Astrocyte of the spinal cord (primary cell): ENCODE measurements at places on chromosomes 2 and 18.

DNA sequence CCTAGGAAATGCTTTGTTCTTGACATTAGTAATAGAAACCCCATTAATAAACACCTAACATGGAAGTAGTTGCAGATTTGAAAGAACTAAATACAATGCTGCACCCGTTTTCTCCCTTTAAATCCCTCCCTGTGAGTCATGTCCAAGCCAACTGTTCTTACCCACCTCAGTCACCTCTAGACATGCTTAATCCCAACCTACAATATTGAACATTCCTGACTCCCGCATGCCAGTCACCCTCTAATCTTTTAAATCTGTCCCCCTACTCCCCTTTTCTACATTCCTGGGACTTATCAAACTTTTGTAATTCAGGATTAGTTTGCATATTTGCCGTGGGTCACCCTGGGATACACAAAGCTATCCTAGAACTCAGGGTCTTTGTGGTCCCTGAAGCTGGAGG, 374.6 kb downstream of the IRS1 start:
- no peak for DNase-seq

DNA sequence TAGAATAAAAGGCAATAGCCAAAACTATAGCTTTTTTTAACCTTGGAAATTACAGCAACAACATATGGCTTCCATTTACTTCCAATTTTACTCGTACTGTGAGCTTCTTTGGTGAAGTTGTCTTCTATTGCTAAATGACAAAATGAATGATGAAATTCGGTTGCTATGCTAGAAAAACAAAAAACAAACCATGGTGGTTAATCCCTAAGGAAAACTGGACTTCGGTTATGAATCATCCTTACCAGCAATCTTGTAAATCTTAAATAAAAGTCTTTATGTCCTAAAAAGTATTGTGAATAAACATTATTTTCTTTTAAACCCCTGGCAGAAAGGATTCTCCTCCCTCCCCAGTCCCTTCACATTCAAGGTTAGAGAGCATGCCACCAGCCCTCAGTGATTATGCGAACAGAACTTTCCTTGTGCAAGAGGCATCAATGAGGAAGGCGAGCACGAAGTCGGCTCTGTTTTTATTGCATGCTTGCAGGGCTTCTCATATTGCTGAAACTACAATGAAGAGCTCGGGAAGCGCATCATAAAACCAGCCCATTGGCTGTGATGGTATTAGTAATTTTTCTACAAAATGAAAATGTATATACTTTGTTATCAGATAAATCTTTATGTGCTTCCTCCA, 62.9 kb downstream of the ZNF521 start:
- peak; percentile 95 for DNase-seq

- no peak for DNase-seq
Observed at GRCh38 chr2:201936817-201937216, 96.8 kb upstream of the FZD7 start.

DNA sequence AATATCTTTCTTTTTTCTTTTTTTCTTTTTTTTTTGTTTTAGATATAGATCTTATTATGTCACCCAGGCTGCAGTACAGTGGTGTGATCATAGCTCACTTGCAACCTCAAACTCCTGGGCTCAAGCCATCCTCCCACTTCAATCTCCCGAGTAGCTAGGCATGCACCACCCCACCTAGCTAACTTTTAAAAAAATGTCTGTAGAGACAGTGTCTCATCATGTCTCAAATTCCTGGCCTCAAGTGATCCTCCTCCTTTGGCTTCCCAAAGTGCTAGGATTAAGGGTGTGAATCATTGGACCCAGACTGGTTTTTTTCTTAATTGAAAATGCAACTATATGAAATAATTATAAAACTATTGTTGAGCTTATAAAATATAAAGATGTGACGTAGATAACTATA, 9.8 kb upstream of the ZCCHC2 start:
- no peak for DNase-seq

DNA sequence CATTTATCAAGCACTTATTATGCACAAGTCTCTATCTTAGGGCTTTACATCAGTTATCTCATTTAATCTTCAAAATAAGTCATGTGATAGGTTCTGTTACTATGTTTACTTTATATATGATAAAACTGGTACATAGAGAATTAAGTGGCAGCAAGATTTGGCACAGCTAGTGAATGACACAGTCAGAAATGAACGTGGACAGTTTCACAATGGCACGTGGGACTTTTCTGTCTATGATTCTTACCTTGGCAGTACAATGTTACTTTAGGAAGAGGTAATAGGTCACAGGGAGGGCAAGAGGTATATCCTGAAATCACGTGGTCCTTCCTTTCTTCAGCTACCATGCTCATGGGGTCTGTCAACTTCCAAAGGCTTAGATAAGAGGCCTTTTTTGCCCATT, 53.4 kb downstream of the SLC4A10 start:
- no peak for DNase-seq

GRCh38 chr2:147628971-147629421, 215.8 kb upstream of the ACVR2A start:
- DNase-seq: no peak

DNA sequence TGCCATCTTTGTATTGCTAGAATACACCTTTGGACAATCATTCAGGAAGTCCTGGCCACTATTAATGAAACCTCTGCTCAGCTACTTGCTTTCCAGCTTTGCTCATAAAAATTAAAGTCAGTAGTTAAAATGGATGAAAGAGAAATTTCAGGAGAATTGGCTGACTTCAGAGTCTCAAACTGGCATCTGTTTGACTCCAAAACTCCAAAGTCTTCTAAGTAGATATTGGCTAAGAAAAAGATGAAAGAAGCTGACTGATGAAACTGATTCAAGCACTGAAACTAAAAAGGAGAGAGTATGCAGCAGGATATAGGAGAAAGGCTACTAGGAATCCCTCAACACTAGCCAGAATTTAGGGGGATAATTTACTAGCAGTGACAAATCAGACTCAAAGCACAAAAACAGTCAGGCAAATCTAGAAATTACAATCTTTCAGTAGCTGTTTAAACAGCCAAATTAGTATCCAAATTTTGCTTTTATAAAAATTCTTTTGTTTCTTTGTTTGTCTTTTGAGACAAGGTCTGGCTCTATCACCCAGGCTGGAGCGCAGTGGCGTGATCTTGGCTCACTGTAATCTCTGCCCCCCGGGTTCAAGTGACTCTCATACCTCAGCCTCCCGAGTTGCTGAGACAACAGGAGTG, 52.1 kb upstream of the DTNA start:
- no peak for DNase-seq

- peak; percentile 95 for DNase-seq
Observed at GRCh38 chr18:58362027-58362575, 266.8 kb downstream of the ALPK2 start.

DNA sequence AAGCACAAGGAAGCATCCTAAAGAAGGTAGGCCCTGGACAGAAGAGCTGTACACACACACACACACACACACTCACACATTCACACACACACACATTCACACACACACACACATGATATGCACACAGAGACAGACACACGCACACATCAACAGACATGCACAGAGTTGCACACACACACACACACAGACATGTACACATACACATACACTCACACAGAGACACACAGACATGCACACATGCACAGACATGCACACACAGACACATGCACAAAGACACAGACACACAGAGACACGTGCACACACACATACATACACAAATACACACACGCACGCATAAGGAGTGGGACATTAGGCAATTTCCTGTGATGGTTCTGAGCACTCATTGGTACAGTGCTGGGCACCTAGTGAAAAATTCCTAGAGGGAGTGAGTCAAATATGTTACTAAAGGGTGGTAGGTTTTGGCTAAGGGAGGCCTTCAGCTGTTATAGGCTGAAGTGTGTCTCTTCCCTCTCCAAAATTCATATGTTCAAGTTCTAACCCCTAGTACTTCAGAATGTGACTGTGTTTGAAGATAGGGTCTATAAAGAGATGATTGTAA, 26.4 kb downstream of the THNSL2 start:
- no peak for DNase-seq

- DNase-seq: no peak
Observed at GRCh38 chr18:58640891-58641610, 12.2 kb upstream of the ALPK2 start.

DNA sequence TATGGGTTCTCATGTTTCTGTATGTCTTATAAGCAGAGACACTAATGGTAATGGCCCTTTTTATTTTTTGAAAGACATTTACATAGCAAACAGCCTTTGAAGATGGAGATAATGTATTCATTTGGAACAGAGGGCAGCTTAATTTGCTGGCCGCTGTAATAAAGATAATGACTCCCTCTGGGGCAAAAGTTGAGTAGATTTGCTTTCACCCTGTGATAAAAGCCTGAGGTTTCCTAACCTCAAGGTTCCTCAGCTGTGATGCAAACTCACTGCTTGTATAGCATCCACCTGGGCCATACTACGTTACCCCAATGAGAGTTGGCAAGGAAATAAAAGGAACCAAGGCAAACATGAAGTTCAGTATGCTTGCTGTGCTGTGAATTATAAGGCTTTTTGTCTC, 54.8 kb downstream of the TEX51 start:
- no peak for DNase-seq

DNA sequence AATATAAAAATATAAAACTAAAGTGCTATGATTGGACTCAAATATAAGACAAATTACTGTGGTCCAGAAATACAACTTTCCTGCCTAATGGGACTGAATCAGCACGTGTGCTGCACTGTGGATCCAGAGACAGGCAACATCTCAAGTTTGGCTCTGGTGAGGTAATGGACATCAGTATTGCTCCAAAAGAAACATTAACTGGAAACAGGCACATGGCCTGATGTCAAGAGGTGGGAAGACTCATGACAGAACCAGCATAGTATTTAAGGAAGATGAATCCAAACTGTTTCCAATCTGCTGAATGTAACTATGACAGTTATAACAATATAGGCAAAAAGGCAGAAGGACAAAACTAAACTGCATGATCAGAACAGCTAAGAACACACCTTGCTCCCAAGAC, 354.6 kb downstream of the FSIP2 start:
- DNase-seq: no peak

DNA sequence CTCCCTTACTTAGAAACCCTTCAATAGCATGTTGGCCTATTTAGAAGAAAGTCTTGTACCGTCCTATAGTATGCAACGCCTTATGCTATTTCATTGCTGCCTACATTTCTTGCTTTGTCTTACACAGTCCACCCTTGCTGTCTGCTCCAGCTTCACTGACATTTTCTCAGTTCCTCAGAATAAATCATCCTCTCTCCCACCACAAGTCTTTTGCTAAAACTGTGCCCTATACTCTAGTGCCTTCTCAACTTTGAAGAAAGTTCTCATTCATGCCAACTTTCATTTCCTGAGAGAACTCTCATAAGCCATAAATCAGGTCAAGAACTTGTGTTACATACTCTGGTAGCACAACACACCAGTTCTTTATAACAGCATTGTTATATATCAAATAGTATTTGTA, 54.3 kb upstream of the COL3A1 start:
- DNase-seq: no peak

DNA sequence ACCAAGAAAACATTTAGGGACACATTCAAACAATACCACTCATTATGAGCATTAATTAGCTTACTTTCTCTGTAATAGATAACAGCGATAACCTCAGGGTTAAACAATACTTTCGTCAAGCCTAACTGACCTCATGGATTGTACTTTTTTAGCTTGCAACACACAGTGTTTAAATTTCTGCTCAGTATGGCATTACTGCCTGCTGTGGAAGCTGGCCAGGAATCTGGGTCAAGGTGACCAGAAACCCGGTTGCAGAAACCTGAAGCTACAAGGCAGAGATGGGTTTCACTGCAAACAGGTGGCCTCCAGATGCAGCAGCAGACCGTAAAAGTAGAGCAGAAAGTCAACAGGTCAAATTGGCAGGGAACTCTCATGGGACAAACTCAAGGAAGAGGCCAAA, 123.8 kb upstream of the FHL2 start:
- DNase-seq: no peak

DNA sequence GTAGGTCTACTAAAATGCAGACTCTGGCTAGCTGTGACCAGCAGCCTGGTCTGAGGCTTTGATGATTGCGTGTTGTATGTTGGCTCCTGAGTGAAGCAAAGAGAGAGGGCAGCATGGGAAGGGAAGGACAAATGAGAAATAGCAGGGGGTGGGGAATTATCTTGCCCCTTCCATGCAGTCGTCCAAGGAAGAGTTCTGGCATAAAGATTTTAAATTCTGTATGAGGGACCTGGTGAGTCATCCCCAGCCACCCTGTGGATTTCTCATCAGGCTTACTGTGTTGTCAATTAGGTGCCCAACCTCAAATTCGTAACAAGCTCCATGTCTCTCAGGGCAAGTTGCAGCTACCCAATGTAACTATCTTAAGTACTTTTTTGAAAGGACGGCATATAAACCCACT, 72.1 kb upstream of the NOSTRIN start:
- peak; percentile 19 for DNase-seq

DNA sequence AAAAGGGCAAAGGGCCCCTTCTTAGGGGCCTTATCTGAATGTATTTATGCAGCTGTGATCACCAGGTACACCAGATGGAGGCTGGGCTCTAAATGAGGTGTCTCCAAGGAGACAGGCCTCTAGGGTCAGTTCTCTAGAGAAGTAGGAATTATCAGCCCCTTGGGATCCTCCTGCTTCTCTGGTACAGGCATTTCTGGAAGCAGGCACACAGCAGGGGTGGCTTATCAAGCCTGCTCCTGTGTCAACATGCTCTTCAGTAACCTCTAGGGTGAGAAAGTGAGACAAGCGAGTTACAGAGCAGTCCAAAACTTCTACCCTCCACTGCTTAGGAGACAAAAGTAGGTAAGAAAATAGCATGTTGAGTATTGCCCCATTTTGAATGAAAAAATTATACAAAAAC, 13.8 kb downstream of the TPGS2 start:
- DNase-seq: no peak

DNA sequence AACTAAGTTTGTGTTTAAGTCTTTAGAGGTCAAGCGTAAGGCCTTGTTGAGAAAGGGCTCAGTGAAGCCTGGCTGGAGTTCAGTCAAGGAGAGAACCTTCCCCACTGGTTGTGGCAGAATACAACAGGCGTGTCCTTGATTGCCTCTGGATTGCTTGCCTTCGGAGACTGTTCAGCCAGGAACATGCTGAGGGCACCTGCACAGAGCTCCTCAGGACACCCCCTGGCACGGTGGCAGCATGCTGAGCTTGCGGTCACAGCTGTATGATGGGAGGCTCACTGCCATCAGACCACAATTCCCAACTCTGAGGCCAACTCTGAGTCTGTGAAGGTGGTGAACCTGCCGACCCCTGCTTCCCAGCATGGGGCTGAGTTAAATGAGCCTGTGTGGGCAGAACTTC, 130.0 kb downstream of the LPIN1 start:
- DNase-seq: no peak

DNA sequence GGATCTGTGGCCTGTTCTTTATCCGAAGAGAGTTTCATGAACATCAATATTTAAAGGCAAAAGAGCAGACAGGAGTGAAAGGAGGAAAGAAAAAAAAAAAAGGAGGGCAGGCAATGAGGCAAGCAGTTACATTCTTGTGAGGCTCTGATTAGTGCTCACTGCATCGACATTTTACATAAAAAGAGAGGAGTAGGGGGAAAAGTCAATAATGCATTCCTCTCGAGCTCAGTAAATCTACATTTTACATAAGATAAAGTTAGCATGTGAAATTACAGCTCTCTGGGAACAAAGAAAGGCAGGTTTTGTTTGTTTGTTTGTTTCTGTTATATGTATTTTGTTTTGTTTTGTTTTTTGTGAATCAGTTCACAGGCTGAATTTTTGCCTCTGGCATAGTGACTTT, 187.1 kb upstream of the ARL4C start:
- no peak for DNase-seq

GRCh38 chr2:176457481-176457880, 188.2 kb downstream of the MTX2 start:
- no peak for DNase-seq

- no peak for DNase-seq
Observed at GRCh38 chr2:62458206-62458641, 47.8 kb downstream of the TMEM17 start.

GRCh38 chr2:241984658-241985057, 115.1 kb downstream of the RTP5 start:
- DNase-seq: no peak
